ENCODE measurements at places on chromosomes 4 and X. TPM values are rescaled to one million over a fixed set of nuclear protein-coding genes. Genes with fewer than 3 reads are reported as not detected.

The LINC00632 gene
- 94.0 TPM for total RNA-seq

GRCh38 chrX:9188117-9188516, 154.2 kb upstream of the FAM9B start:
- H3K4me3 ChIP-seq, result no peak overlapping the region
- no peak for DNase-seq

The NPY1R gene
- total RNA-seq, result 0.44 TPM

DNA sequence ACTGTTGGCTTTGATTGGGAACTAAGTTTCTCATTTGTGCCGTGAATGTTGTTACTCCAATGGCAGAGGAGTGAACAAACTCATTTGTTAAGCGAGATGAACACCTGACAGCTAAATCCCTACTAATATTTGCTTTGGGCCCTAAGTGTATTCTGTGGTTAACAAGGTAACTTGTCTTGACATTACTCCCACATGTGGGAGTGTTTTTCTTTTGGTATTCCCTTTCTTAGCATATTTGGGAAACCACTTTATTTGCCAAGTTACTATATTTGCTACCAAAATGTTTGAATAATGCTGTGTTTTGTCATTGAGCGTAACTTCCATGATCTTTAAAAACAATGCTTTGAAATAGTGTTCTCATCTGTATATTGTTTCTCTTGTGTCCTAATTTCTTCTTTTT, 82.5 kb downstream of the ARHGAP10 start:
- DNase-seq, result no peak
- peaks cover 9% of the 10 kb centered on the region for H3K4me1 ChIP-seq

- no peaks in the 10 kb centered on the region for H3K4me1 ChIP-seq
- no peak overlapping the region for H3K27ac ChIP-seq
- no peak overlapping the region for H3K4me3 ChIP-seq
- H3K36me3 ChIP-seq, result no peaks in the 10 kb centered on the region
These were observed 14.8 kb downstream of the SHROOM3 start for GRCh38 chr4:76449833-76450232.

DNA sequence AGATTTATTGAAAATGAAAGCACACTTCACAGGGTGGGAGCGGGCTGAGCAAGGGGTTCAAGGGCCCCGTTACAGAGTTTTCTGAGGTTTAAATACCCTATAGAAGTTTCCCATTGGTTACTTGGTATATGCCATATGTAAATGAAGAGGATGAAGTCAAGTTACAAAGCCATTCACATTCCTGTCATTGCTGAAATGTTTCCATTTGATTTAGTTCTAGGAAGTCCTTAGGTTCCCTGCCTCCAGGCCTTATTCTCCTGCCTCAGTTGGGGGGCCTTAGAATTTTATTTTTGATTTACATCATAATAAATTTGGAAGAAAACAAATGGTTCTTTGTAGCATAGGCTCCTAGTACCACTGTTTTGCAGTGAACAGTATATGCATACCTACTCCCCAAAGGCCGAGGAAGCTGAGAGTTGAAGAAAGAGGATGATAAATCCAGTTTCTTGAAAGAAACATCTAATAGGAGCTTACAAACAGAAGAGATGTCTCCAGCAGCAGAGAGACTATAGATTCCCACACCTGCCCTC, 31.8 kb downstream of the SERTM2 start:
- no peaks in the 10 kb centered on the region for H3K27me3 ChIP-seq
- H3K27ac ChIP-seq, result no peak overlapping the region
- H3K36me3 ChIP-seq, result no peaks in the 10 kb centered on the region
- DNase-seq, result no peak

DNA sequence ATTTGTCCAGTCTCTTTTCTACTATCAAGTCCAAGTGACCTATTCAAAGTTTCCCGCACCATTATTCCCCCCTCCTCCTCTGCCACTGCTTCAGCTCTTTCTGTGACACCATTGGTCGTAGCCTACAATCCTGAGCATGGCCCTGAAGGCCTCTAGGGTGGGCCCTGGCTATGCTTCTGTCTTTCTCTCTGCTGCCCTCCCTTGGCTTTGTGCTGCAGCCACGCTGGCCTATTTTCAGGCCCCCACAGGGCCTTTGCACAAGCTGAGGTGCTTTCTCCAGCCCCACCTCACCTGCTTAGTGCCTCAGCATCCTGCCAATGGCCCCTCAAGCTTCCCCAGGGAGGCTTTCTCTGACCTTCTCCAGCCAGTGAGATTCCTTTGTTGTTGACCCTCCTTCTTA, 156.5 kb downstream of the NHS start:
- no peak overlapping the region for H3K4me3 ChIP-seq
- H3K4me1 ChIP-seq, result peaks cover 5% of the 10 kb centered on the region
- H3K27ac ChIP-seq, result no peak overlapping the region
- DNase-seq, result no peak

All from upper lobe of left lung (tissue), 6 donors.